Fibroblast of lung (primary cell): ENCODE measurements at places on chromosomes 7 and 10. TPM values are rescaled to one million over a fixed set of nuclear protein-coding genes. Genes with fewer than 3 reads are reported as not detected.

Gene TBC1D12
- 5.4 and 7.8 TPM in 2 replicates for polyA plus RNA-seq

Gene TEX36
- 0.32 TPM in 1 of 2 replicates, not detected in the other for polyA plus RNA-seq

GRCh38 chr10:88901984-88902789 lies 22.1 kb downstream of the STAMBPL1 start:
- H3K27me3 ChIP-seq: no peaks in the 10 kb centered on the region
- H3K4me3 ChIP-seq: no peak overlapping the region
- H3K27ac ChIP-seq: no peak overlapping the region
- peaks cover 15% of the 10 kb centered on the region for H3K4me1 ChIP-seq
- DNase-seq: no peak

DNA sequence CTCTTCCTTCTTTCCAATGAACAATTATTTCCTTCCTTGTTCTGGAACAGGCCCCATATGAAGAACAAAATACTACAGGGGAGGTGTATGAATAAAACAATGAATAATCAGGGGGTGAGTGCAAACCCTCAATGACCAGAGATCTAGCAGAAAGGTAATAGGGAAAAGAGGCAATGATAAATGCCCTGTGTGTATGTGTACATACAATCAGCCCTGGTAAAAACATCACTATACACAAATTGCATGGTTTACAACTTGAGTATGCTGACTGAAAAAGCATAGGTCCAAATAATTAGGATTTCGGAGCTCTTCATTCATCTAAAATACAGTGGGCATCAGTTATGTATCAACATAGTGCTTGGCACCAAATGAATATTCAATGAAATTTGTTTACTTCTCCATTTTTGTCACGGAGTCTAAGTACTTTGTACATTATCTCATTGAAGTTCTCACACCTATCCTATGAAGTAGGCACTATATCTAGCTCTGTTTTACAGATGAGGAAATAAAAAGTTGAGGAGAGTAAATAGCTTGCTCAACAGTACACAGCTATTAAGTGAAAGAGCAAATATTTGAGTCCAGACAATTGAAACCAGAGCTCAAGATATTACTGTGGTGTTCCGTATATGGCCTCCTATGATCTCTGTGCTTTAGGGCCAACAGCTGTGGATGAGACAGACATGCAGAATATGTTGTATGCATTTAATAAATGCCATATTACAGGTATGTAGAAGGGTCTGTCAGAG lies 1065.4 kb downstream of the SORCS3 start:
- H3K4me3 ChIP-seq: no peak overlapping the region
- DNase-seq: no peak
- no peaks in the 10 kb centered on the region for H3K4me1 ChIP-seq
- H3K36me3 ChIP-seq: no peaks in the 10 kb centered on the region
- H3K27ac ChIP-seq: no peak overlapping the region

DNA sequence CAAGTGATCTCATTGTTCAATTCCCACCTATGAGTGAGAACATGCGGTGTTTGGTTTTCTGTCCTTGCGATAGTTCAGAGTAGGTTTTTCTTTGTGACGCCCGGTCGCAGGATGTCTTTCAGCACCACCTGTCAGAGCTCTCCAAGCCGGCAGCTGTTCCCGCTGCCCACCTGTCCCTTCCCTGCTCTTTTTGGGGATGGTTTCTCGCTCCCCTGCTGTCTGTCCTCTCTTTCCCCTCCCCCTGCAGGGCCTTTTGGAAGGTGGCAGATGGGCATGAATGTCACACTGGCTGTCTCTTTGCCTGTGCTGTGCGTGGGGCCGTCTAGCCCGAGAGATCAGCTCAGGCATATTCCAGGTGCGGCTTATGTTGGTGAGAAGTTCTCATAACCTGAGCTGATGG lies 137.0 kb downstream of the GRK5 start:
- no peak overlapping the region for H3K4me3 ChIP-seq
- H3K27ac ChIP-seq: no peak overlapping the region
- peaks cover 33% of the 10 kb centered on the region for H3K4me1 ChIP-seq
- H3K36me3 ChIP-seq: no peaks in the 10 kb centered on the region

DNA sequence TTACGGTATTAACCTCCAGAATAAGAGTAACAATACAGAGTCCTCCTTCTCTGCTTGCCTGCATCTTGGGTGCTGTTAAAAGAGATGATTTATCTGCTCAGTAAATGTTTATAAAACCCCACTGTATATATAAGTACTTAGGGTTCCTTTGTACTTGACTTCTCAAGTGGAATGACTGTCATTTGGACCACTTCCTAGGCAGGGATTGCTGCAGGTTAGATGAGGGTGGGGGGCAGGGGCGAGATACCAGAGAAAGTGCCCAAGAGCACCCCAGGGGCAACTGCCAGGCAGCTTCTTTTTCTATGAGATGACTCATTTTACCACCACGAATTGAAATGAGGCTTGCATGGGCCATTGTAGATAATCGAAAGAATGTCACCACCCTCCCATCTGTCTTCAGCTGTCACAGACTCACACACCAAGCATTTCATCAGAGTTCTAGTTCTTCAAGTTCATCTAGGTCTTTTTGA lies 421.9 kb upstream of the GALNT17 start:
- no peaks in the 10 kb centered on the region for H3K36me3 ChIP-seq
- peaks cover 7% of the 10 kb centered on the region for H3K4me1 ChIP-seq
- no peaks in the 10 kb centered on the region for H3K27me3 ChIP-seq
- H3K4me3 ChIP-seq: no peak overlapping the region
